ENCODE measurements at places on chromosomes 7 and 10.

DNA sequence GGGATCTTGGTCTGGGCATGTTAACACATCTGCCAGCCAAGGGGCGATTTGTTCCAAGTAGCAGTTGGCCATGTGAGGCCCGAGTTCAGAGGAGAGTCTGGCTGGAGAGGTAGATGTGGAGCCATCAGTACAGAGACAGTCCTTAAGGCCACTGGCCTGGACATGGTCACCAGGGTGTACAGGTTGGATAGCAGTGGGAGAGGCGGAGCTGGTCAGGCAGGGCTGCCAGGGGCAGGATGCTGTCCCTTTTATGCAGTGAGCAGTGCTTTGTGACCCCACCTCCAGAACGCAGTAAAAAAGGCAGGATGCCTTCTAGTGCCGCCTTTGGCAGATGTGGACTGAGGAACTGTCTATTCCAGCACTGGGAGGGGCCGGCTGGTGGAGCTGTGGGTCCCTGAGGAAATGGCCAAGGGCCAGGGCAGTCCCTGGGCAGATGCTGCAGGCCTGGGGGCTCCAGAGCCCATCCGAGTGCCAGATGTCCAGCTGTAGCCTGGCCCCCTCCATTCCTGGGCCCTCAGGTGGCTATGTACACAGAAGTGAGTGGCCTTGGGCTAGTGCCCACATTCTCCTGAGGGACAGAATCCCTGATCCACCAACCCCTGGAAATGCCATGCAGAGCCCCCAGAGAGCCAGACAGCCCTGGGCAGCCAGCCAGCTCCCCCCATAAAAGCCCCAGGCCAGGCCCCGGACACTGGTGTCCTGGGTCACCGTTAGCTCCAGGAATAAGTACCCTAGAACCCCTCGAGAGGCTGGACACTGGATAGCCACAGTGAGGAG is 17.2 kb upstream of the MYL7 start:
- no peak for DNase-seq

DNA sequence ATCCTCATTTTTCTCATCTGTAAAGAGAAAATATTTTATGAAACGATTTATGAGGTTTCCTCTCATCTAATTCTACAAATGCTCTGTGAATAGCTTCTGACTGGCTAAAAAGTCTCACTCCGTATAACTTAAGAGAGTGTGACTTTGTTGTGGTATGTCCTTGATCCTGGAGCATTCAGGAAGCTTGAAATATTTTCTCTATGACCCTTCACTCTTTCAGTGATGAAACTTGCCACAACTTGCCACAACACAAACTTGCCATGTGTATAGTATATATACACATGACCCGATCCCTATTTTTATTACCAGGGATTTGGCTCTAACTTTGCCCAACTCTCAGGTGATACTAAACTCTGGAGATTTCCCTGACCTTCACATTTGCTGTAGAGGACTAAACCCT is 74.1 kb downstream of the TES start:
- no peak for DNase-seq

DNA sequence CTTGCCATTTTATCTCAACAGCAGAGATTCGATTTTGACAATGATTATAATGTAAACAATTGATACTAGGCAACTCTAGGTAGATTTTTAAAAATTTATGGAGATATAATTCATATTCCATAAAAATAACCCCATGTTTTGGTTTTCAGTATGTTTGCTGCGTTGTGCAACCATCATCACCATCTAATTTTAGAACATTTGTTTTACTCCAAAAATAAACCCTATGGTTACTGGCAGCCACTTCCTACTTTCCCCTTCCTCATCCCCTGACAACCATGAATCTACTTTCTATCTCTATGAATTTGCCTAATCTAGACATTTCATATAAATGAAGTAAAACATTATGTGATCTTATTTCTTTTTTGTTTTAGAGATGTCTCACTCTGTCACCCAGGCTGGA is 401.9 kb downstream of the THSD7A start:
- no peak for DNase-seq

- DNase-seq: no peak
Observed at GRCh38 chr10:1036341-1036791, 10.7 kb upstream of the IDI2 start.

GRCh38 chr7:3712841-3713240 is 411.8 kb downstream of the SDK1 start:
- no peak for DNase-seq

- DNase-seq: no peak
Observed at GRCh38 chr7:114419441-114420272, 5.0 kb downstream of the FOXP2 start.

GRCh38 chr10:49398000-49398861 is 2.3 kb upstream of the DRGX start:
- no peak for DNase-seq

GRCh38 chr7:9937944-9938631 is 1035.6 kb upstream of the PHF14 start:
- no peak for DNase-seq
